Stimulated activated CD4-positive, alpha-beta T cell treated with anti-CD3 and anti-CD28 coated beads, Interleukin-4, amount 100 ng/mL, for 1 hour (primary cell): ENCODE measurements at places on chromosomes 5 and 9.
A peak's percentile ranks its signal among the peaks of the same experiment; 100 is the strongest.

DNA sequence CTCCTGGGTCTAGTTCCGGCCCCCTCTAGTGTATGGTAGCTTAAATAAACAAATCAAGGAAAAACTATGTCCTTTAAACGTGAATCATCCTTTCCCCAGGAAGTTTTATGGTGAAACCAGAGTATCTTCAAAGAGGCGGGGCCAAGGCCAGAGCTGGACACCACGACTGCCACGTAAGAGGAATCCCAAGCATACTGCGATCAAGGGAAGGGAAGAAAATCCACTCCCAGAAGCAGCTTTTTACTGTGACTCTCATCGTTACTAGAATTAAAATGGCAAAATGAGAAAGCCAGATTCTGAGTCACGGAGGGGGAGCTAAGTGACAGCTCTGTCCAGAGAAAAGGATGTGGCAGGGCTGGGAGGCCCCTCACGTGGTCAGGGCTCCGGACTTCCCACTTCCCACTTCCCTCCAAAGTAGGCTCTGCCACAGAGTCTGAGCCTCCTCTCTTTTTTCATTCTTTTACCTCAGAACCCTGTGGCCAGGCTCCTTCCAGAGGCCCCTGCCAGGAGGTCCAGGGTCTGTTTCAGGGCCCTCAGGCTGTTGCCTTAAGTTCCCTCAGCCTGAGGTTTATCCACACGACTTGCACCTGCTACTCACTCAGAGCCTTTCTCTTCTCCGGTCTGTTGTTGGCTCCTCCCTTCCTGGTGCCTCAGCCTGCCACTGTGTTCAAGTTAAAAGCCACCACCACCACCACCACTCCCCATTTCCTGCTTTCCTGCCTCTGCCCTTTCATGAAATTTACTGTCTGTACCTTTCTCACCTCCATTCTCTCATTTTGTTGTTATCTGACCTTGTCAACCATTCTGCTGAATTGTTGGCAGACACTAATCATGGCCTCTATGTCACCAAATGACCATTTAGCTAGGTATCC lies 1.4 kb upstream of the GLRX start:
- peak; percentile 29 for DNase-seq

GRCh38 chr9:35729700-35730485 lies 2.1 kb downstream of the TLN1 start:
- no peak for DNase-seq

GRCh38 chr9:105333076-105333475 lies 88.6 kb downstream of the SLC44A1 start:
- DNase-seq, result no peak

DNA sequence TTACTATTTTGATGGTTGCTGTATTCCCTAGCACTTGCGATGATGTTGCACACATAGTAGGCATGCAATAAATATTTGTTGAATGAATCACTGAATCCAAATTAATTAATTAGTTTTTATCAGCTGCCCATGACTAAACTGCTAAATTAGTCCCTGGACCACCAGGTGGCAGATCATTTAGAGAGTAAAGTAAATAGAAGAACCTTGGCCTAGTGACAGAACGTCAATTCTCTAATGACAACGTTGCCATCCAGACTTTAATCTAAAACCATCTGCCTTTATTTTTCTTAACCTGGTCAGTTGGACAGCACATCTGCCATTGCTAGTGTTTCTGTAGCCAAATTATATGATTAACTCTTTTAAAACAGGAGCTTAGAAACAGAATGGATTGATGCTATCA lies 457.5 kb downstream of the KIF4B start:
- no peak for DNase-seq

GRCh38 chr5:167696558-167697314 lies 594.7 kb upstream of the WWC1 start:
- no peak for DNase-seq

- DNase-seq, result peak; percentile 35
Measured at GRCh38 chr9:35726931-35727330, 5.1 kb downstream of the TLN1 start.

GRCh38 chr5:111563031-111563822 lies 50.9 kb upstream of the STARD4 start:
- DNase-seq, result no peak

DNA sequence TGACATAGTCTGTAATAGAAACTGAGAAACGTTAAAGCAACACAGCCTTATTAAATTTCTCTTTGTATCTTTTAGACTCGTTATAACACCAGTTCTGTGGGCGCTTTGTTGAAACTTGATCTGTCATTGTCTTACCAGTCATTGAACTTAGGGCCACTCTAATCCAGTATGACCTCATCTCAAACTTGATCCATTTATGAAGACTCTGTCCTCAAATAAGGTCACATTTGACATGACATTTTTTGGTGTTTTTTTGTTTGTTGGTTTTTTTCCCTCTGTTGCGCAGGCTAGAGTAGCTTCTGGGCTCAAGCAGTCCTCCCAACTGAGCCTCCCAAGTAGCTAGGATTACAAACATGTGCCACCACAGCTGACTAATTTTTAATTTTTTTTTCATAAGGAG lies 5.9 kb downstream of the APC start:
- DNase-seq, result no peak

- DNase-seq, result no peak
Measured at GRCh38 chr9:19376931-19377330, 3.1 kb downstream of the RPS6 start.
